ENCODE measurements at places on chromosomes 3 and 15.

DNA sequence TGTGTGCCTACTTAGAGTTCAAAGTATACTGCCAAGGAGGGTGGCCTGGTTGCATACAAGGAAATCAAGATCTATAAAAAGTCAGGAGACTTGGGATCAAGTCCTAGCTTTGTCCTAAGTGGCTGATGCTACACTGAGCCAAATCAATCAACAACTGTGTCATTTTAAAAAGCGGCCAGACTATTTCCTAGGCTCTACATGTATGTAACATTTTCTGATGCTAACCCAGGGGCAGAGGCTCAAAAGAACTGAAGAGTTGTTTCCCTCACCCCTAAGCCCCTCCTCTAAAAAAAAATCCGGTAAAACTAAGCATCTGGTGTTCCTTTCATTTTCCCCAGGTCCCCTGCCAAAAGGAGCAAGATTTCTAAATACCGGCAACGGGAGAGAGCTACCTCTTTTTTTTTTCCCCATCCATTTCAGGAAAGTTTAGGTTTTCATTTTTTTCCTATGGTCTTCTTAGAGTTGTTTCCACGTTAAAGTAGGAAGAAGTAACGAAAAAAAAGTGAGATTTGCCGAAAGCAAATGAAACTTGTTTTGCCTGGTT is 18.8 kb upstream of the CHD2 start:
- no peak for ATAC-seq

- no peak for ATAC-seq
Measured at GRCh38 chr3:17050071-17050470, 165.3 kb downstream of the PLCL2 start.

DNA sequence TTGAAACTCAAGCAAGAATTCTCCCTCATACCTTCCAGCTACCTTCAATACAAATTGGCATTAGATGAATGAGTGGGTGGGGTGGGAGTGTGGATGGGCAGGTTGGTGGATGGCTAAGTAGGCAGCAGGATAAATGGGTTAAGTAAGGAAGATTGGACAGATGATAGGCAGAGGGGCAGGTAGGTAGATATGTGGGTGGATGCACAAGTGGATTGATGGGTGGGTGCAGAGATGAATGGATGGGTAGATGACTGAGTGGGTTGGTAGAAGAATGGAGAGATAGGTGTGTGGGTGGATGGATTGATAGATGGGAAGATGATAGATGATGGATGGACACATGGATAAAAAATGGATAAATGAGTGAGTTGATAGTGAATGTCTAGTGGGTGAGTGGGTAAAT is 27.6 kb downstream of the VIPR1 start:
- ATAC-seq: no peak

DNA sequence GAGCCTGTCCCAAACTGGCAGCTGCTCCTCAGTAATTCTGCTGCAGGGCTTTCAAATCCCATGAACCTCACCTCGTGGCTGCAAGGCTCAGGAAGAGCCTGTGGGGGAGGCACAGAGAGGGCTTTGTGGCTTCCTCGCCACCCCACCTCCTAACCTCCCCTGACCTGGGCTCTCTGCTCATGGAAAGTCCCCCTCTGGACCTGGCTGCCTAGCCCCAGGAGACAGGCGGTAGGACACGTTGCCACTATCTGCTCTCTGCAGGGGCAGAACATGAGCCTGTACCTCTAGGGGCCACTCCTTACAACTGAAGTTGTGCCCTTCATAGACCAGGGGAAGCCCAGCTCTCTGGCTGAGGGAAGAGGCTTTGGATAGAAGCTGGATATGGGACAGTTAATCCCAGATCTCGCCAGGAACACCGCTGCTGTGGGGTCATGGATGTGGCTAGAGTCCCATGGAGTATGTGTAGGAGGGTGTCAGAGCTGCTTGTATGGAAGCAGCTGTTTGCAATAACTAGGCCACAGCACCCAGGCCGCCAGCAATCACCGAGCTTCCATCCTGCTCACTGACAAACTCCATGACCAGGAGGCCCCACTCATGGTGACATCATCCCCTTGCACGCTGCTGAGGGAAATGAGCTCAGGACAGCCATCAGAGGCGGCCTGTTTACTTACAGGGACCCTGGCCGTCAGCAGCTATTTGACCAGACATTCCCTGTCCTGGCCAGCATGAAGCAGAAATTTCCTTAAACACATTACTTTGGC is 34.0 kb upstream of the CILP start:
- ATAC-seq: no peak

- ATAC-seq: no peak
Measured at GRCh38 chr3:127707851-127708411, 35.2 kb downstream of the ABTB1 start.

- no peak for ATAC-seq
Measured at GRCh38 chr3:119809249-119810017, 27.5 kb downstream of the NR1I2 start.

- no peak for ATAC-seq
Measured at GRCh38 chr3:101453961-101454360, 59.1 kb downstream of the SENP7 start.

GRCh38 chr3:149990423-149990948 is 19.8 kb upstream of the PFN2 start:
- no peak for ATAC-seq

DNA sequence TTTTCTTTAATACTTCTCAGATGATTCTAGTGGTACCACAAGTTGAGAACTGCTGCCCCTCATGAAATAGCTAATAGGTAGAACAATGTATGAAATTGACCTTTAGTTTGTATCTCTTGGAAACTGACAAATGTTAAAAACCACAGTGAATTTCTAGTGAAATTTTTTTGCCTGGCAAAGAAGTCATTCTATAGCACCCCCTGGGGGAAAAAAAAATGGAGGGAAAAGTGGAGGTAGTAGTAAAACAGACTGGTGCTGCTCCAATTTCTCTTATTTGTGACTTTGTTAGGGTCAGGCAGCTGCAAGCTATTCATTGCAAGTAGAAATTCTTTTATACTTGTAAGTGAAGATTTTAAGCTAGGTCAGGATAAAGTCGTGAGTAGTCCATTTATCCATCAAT is 605.0 kb downstream of the NLGN1 start:
- ATAC-seq: no peak

DNA sequence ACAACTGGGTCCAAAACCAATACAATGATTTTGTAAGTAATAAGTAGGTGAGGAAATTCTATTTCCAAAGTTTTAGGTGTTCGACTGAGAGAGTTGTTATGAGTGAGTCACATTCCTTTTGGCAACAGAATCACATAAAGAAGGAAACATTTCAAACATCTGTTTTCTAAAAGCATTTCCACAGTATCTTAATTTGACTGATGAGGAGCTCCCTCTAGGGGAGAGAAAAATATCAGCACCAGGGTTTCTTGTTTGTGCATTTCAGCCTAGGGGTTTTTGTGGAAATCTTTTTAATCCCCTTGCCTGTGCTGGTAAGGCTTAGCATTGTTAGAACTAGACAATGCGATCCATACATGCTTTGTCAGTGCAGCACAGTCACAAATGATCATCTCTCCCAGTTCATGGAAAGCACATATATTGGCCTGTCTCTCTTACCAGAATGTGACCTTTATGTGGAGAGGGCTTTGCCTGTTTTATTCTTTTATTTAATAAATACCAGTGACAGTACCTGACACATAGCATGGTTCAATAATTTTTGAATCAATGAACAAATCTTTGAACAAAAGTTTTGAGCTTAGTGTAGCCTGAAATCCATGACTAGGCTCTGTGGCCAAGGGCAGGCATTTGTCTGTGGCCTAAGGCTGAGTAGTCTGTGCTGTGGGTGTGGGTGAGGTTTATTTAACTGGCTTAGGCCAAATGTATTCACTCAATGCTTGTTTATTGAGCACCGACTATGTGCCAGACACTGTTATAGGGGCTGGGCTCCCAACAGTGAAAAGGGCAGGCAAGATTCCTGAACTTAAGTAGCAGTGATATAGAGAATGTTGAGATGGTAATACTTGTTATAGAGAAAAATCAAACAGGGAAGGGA is 21.1 kb upstream of the IQCF6 start:
- peak; percentile 30 for ATAC-seq

DNA sequence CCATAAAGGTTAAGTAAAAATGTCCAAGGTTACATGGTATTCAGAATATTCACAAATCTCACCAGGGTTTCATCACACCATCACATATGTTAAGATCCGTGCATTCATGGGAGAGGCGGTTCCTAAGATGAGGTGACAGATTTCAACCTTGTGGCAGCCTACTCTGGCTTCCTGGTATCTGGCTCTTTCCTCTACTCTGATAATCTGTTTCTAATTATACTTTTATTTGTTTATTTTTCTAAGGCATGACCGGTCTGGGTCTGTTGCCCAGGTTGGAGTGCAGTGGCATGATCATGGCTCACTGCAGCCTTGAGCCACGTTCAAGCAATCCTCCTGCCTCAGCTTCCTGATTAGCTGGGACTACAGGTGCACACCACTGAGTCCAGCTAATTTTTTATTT is 34.4 kb downstream of the RAF1 start:
- ATAC-seq: no peak

DNA sequence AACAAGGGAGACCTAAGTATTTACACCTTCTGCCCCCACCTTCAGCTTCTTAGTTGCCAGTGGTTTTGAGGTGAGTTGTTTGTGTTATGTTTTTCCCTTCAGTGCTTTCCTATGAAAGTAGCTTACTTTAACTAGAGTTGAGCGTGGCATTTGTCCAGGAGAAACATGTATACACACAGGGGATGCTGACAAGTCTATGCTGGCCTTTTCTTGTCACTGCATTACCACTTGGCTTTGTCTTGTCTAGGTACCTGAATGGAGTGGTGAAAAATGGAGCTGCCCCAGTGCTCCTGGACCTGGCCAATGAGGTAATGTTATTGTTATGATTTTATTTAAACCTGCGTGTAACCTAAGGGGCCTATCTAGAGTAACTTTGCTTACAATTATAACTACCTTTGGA is 74.4 kb downstream of the CDIN1 start:
- ATAC-seq: no peak

- no peak for ATAC-seq
Measured at GRCh38 chr15:48955967-48956366, 7.8 kb downstream of the SHC4 start.

DNA sequence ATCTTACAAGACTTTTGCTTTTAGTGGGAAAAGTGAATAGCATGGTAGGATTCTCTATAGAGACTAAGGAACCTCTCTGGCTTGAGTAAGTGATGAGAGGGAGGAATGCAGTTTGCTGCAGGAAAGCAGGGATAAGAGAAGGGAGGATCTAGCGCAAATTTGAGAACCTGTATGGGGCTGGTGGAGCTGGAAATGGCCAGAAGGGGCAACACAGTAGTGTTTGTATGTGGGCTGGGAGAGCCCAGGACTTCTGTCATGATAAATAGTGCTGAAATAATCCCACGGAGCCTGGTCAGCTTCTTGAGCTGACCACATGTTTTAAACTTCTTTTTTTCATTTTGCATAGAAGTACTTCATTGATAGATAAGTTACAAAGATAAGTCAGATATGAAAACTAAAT is 11.2 kb upstream of the SHC4 start:
- no peak for ATAC-seq

GRCh38 chr15:90181776-90182175 is 19.4 kb upstream of the SEMA4B start:
- no peak for ATAC-seq

DNA sequence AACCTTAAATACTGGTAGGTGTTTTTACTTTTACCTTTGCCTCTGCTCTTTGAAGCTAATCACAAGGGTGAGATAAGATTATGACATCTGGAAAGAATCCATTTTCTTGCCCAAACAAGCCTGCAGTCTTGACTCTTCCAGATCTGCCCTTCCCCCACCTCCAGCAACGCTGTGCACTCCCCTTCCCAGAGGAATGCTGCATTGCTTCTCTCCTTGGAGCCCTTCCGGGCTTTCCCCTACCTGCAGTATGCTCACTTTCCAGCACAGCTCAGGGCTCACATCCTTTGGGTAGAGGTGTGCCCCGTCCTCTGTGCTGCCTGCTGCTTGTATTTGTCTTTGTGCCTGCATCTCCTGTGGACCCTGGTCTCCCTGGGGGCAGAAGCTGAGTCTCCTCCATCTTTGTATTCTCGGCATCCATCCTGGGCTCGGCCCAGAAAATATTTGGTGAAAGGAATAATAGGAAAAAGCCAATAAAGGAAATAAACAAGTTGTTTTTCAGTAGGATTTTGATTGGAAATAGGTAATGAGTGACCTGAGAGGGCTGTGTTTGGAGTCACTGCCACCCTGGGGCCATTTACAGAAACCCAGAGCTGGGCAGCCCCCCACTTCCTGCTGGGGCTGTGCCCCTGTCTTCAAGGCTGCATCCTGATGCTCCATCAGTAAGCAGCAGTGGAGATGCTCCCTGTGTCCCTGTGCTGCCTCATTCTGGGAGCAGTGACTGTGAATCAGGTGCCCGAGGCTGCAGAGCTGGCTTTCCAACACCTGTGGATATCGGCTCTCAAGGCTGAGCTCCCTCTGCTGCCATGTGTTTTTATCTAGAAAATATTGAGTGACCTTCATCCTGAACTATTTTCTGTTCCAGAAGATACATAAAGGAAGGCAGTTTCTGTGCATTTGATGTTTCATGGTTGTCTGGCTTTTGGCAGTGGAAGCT is 117.5 kb downstream of the EEFSEC start:
- no peak for ATAC-seq

GRCh38 chr3:28907616-28908015 is 373.3 kb upstream of the RBMS3 start:
- no peak for ATAC-seq

DNA sequence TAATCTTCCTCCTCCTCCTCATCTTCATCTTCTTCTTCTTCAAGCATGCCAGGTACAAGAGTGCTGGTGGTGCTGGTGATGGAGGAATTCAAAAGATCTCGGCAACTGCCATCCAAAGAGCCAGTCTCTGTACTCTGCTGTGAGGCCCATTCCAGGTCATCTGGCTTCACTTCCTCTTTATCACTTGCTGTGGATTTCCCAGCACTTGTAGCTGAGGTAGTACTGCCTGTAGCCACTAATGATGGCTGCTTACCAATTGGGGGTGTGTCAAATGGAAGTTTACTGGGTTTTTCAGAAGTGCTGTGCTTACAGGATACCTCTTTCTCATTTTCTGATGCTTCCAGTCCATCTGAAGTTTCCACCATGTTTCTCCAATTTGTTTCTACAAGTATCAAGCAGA is 28.8 kb upstream of the SHC4 start:
- ATAC-seq: peak; percentile 48

DNA sequence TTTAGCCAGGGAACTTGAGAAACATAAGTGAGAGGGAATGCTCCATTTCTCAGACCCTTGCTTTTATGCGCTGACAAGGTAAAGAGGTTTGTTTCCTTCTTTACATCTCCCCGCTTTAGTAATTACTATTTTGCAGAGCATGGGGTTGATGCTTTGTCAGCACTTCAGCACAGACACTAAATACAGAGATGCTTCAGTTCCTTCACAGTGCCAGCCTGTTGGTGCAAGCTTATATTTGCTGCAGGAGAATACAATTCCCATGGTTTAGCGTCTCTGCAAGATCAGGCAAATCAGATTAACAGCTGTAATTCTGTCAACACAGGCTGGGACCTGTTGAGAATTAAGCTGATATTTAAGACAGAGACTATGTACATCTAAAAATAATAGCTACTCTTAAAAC is 2.9 kb downstream of the FMN1 start:
- ATAC-seq: no peak

GRCh38 chr3:115943579-115943978 is 320.3 kb downstream of the GAP43 start:
- no peak for ATAC-seq

All from activated CD4-positive, CD25-positive, alpha-beta regulatory T cell treated with anti-CD3 and anti-CD28 coated beads, Interleukin-2, amount 50 U/mL, for 24 hours (primary cell).